ENCODE measurements at places on chromosomes 2 and 18. TPM values are rescaled to one million over a fixed set of nuclear protein-coding genes. Genes with fewer than 3 reads are reported as not detected.

- no peak for DNase-seq
These were observed 113.6 kb downstream of the CELF4 start for GRCh38 chr18:37452015-37452414.

Gene SERPINB10
- 0.27 TPM for total RNA-seq

Gene CHRNG
- not detected for total RNA-seq

DNA sequence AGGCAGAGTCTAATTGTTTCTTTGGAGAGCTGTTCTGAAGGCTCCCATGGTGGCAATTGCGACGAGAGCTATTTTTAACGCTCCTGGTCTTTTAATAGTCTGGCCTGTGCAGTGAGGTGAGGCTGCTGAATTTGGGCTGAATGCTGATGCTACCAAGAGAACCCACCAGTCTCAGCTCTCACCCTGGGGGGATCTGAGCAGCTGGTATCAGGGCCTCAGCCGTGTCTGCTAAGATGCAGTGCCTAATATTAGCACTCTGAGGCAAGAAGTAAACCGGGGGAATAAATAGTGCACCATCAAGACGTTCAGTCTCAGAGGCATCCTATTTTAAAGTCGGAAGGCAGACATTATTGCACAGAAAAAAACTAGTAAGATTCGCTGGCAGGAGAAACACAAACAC, 214.8 kb upstream of the PID1 start:
- DNase-seq = no peak

DNA sequence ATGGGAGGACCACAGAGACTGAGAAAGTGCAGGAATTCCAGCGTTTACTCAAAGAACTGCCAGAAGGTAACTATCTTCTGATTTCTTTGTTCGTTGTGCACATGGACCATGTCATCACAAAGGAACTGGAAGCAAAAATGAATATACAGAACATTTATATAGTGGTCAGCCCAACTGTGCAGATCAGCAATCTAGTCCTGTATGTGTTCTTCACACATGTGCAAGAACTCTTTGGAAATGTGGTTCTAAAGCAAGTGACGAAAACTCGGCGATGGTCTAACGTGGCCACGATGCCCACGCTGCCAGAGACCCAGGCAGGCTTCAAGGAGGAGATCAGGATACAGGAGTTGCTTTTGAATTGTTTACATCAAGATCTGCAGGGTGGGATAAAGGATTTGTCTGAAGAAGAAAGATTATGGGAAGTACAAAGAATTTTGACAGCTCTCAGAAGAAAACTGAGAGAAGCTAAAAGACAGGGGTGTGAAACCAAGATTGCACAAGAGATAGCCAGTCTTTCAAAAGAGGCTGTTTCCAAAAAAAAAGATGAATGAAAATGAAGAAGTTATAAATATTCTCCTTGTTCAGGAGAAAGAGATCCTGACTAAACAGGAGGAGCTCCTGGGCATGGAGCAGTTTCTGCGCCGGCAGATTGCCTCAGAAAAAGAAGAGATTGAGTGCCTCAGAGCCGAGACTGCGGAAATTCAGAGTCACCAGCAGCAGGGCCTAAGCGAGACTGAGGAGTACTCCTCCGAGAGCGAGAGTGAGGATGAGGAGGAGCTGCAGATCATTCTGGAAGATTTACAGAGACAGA, 8.3 kb upstream of the CHST10 start:
- DNase-seq = no peak

Gene OTOF
- 0.27 TPM for total RNA-seq

- no peak for DNase-seq
These were observed 377.8 kb upstream of the DDX18 start for GRCh38 chr2:117436697-117437096.

DNA sequence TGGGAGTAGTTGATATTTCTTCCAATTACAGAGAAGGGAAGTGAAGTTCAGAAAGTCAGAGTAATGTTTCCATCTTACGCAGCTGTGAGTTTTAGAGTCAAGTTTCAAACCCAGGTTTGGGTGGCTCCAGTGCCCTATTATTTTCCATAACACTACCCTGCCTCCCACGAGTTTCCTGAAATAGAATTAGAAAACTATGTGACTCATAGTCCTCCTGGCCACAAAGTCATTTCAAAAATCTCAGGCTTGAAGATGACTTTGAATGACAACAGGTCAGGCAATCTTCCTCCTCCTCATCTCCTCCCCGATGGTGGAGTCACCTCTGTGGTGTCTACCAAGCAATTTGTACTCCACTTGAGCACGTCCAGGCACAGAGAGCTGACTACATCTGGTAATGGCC, 212.3 kb upstream of the TRIB2 start:
- DNase-seq = no peak

Gene TEX44
- total RNA-seq = not detected

Gene CTAGE1
- not detected for total RNA-seq

Gene TRIM43
- total RNA-seq = not detected

DNA sequence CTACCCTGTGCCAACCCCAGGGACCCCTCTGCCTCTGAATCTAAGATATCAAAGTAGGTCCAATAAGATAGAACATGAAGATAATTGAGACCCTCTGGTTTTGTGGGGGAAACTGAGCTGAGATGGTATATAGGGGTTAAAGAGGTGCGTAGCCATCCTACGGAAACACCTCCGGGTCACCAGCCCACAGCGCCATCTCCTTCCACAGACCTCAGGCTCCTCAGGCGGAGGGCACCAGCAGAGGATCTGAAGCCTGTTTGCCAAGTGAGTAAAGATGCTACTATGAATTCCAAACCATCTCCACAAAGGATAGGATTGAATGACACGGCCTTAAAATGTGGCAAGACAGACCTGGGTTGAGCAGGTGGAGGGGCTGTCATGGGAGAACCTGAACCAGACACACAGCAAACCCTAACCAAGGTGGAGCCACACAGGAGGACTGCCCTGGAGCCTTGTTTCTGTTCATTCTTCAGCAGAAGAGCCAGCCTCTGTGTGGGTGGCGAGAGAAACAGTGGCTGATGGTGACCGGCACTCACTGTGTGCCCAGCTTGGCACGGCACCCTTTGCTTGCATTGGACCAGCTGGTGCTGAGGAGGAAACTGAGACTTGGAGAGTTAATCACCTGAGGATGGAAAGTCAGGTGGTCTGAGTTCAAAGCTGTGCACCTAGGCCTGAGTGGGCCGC, 10.2 kb downstream of the GBX2 start:
- DNase-seq = no peak

GRCh38 chr18:23313379-23313778, 139.7 kb upstream of the RIOK3 start:
- DNase-seq = no peak

- no peak for DNase-seq
These were observed 215.6 kb downstream of the HDAC4 start for GRCh38 chr2:239184968-239185903.

DNA sequence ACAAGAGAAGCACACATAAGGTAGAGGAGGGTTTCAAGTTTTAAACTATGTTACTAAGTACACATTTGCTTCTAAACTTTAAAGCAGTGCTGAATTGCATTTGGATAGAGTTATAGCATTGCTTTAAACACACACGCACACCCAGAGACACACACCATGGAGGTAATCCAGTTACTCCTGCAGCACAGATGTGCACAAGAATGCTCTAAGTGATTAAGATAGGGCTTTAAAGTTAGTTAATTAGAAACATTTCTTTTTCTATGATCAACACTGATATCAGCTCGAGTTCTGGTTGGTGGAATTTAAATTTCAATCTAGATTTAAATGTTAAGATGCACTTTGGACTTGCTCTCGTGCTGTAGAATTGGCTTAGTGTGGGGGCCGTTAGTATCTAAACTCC, 492.3 kb downstream of the ZEB2 start:
- no peak for DNase-seq

GRCh38 chr2:166091439-166091838, 36.4 kb downstream of the SCN1A start:
- DNase-seq = peak; percentile 4

GRCh38 chr18:33817096-33817495, 239.1 kb downstream of the ASXL3 start:
- no peak for DNase-seq

GRCh38 chr2:32739664-32740063, 111.8 kb downstream of the TTC27 start:
- DNase-seq = no peak

Gene DSG3
- not detected for total RNA-seq

Gene CRYGC
- not detected for total RNA-seq

Gene GKN2
- not detected for total RNA-seq

Gene PRSS56
- total RNA-seq = not detected

DNA sequence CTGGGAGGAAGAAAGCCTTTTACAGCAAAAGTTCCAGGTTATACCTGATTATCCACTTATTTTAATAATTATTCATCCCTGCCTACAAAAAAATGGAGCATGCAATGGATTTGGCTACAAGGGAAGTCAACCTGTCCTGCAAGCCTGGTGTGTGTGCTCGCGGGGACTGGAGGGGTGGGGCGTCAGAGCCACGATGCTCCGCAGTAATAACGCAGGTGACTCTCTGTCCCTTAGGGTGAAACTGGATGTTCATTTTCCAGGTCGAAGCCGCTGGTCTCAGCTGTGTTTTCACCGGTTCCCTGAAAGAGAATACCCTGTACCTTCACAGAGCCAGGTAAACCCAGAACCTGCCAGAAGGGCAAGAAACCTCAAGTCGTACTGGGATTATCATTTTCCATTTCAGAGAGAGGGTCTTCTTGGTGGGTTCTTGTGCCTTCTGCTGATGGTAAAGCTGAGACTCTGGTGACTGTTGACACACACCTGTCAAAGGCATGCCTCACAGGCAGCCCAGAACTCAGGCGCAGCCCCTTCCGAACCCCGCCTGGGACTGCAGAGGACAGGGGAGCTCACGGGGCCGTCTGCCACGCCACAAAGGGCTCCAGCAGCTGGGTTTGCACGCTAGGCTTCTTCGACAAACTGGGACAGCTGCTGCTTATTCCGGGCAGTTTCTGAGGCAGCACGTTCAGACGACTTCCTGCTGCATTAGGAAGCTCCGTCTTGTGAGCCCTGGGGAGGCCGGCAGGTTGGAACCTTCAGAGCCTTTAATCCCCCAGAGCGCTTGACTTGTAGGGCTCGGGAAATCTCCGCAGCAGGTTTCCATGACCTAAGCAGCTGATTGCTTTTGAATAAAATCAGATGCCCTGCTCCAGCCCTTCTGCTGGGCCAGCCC, 58.6 kb downstream of the KCNG2 start:
- DNase-seq = no peak

GRCh38 chr2:28360718-28361293, 31.9 kb upstream of the FOSL2 start:
- no peak for DNase-seq

- no peak for DNase-seq
These were observed 44.3 kb downstream of the HPCAL1 start for GRCh38 chr2:10346929-10347561.

- DNase-seq = no peak
These were observed 81.8 kb upstream of the LCLAT1 start for GRCh38 chr2:30365201-30365600.

- no peak for DNase-seq
These were observed 245.7 kb downstream of the TWIST2 start for GRCh38 chr2:239093542-239093941.

Gene MTERF4
- total RNA-seq = 32.0 TPM

Gene CD28
- 0.27 TPM for total RNA-seq

- no peak for DNase-seq
These were observed 175.4 kb downstream of the THADA start for GRCh38 chr2:43420389-43420801.

DNA sequence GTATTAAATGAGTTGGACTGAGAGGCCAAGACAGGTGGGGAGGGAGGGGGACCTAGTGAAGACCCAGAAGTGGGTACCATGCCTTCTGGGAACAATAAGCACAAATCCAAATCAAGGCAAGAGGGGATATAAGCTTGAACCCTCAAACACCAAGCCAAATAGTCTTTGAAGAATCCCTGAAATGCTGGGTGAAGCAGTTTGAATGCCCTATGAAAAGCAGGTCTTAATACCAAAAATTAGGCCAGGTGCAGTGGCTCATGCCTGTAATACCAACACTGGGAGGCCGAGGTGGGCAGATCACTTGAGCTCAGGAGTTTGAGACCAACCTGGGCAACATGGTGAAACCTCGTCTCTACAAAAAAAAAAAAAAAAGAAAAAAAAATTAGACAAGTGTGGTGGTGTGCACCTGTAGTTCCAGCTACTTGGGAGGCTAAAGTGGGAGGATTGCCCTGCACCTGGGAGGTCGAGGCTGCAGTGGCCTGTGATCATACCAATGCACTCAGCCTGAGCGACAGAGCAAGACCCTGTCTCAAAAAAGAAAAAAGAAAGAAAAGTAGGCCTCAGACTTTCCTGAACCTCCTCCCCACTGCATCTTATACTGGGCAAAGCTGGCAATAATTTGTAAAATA, 3.5 kb downstream of the PCBP1 start:
- no peak for DNase-seq

GRCh38 chr2:11203480-11203879, 48.2 kb downstream of the SLC66A3 start:
- DNase-seq = no peak

DNA sequence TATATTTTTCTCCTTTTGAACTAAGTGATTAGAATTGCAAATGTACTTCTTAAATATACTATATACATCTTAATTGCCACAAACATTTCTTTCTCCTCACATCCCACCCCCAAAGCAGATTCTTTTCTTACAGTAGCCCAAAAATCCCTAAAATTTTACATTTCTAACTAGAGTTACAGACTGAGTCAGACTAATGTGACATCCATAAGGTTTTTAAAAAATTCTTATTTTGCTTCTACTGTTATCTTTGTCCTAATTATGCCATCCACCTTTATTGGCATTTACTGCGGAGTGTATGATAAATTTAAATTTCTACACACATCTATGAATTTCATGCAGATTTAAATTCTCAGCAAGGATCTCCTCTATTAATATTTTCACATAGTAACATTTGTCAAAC, 15.8 kb downstream of the PELI1 start:
- no peak for DNase-seq

- no peak for DNase-seq
These were observed 77.2 kb downstream of the C1D start for GRCh38 chr2:67985586-67985985.

DNA sequence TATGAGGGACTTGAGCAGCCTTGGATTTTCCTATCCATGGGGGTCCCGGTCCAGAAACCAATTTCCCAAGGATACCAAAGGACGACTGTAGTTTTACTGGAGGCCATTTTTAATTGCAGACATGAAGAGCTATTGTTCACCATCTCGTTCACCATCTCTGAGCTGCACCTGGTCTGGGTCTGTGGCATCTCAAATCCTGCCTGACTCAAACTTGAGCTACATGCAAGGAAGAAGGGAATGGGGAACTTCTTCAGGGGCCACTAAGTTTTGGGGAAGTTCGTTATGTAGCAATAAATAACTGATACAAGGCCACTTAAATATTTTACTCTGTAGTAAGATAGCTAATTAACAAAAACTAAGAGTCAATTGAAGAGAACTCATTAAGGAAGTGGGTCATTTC, 2.1 kb upstream of the SMCHD1 start:
- DNase-seq = peak; percentile 48

DNA sequence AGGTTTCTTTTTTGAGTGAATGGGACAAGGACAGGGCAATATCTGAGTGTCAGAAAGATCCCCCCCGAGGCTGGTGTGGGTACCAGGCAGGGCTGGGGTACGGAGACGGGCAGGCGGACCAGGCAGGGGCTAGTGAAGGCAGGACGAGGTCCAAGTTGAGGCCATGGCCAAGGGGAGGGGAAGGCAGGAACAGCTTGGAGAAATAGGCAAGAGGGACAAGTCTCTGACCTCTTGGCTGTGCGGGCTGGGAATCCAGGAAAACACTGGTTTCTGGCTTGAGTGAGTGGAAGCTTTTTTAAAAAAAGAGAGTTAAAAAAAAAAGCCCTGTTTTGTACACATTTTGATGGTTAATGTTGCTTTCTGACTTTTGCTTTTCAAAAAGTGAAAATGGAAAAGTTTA, 30.3 kb downstream of the ASAP2 start:
- no peak for DNase-seq

Measured in hematopoietic multipotent progenitor cell (in vitro differentiated cells).